ENCODE measurements at places on chromosomes 1 and 21.

GRCh38 chr1:88399690-88400089 is 284.4 kb upstream of the PKN2 start:
- DNase-seq = no peak

GRCh38 chr1:227362039-227362438 is 43.7 kb upstream of the CDC42BPA start:
- DNase-seq = no peak

DNA sequence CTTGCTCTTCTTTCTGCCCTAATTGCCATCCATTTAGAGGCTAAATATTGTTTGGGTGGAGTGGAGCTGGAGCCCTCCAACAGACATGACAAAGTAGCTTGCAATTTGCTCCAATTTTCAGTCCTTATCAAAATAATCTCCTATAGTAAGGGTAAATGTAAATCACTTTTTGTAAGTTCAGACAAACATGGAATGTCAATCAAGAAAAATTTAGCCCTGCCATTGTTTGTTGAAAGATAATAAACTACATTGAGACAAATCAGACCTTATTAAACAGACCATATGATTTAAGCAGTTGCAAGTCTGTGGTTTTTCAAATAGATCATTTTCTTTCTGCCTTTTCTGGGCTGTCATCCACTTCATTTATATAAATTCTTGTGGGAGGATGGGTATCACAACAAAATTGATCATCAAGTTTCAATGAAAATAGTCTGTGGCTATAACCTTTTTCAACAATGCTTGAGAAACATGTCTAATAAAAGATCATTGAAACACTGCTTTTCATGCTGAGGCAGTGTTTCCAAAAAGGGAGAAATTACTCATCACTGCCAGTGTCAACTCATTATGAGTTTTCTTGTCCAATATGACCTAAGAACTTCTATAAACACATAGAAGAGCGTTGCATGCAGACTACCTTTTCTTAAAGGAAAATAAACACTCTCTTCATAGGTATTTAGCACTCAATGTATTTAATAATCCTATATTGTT is 1152.0 kb upstream of the B3GALT2 start:
- no peak for DNase-seq

- DNase-seq = no peak
Measured at GRCh38 chr1:30641572-30642353, 81.6 kb downstream of the MATN1 start.

GRCh38 chr1:103496014-103496635 is 29.4 kb upstream of the RNPC3 start:
- DNase-seq = no peak

- DNase-seq = no peak
Measured at GRCh38 chr1:198880818-198881597, 242.2 kb downstream of the PTPRC start.

DNA sequence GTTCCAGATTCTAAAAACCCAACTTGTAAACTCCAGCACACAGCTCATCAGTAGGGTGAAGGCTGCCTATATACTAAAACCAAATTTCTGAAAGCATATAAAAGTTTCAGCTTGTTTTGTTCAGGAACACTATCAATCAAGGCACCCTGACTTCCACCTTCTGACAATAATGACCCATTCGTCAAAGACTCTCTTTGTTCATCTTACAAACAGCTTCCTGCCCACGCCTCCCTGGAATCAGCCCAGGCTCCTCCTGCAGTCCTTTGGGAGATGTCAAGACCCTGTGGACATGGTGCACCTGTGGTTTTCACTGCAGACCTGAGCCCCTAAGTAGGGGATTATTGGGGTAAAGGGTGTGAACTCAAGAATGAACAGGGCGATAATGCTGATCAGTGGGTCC is 178.9 kb upstream of the CAMK1G start:
- DNase-seq = no peak

- DNase-seq = peak; percentile 16
Measured at GRCh38 chr1:60949154-60949825, 133.1 kb upstream of the NFIA start.

DNA sequence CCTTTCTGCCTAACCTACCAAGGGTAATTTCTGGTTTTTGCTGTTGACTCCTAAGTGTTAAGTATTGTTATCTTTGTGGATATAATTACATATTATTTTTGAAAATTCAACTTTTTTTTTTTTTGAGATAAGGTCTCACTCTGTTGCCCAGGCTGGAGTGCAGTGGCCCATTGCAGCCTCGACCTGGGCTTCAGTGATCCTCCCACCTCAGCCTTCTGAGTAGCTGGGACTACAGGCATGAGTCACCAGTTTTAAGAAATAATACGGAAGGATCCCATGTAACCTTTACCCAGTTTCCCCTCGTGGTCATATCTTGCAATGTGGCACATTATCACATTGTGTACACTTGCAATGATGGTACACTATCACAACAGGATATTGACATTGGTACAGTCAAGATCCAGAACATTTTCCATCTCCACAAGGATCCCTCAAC is 3.1 kb downstream of the CHD1L start:
- DNase-seq = no peak

- DNase-seq = peak; percentile 57
Measured at GRCh38 chr1:218259800-218260199, 25.3 kb upstream of the RRP15 start.

DNA sequence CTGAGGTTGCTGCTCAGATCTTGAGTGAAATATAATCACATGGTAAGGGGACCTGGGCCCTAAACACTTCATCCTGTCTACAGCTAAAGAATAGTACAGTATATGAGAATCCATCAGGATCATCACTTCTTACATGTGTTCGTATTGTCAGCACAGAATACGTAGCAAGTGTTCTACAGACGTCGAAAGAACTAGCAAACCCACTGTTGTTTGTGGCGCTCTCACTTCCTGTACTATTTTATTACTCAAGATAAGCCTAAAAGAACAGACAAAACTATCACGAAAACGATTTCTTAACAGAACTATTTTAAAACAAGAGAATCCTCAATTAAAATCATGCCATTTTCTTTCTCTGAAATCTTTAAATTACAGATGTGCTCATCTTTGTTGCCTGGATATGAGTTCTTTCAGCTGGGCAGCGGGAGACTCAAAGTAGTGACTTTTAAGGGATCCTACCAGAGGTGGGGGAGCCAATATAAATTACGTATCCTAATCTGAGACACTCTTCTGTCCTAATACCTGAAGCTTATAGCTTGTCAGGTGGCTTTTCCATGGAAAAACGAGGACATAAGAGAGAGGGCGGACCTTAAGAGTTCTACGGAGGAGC is 724 bp downstream of the ST7L start:
- peak; percentile 72 for DNase-seq

DNA sequence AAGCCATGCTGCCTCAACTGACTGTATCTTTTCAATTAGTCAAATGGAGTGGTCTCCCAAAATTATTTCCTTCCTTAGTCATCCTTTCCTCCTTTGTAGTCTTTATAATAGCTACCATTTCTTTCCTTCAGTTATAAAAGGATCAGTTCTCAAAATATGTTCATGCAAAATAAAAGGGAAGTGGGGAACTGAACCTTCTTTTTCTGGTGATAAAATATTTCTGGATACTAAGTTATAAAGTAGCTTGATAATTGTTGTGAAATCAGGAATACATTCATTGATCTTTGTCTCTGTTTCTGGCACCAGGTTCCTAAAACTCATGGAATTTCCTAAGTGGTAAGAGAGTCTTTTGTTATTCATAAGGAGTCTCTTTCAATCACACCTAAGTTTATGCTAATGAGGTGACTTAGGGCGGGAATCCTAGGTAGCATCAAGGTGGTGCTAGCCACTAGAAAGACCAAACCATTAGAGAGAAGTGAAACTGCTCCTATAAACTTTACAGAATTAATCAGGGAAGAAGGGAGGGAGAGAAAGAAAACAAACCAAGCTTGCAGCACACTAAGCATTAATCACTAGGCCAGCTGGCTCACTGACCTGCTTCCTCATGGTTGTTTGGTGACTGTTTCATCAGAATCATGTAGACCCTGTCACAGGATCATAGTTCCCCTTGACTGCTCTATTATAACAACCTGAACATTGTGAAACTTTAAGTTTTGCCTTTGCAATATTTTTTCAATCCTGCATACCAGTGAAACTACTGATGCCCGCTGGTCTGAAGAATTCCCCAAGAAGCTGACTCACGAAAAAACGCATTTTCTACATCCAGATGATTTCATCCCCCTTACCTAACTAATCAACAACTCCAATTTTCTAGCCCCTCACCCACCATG is 161.6 kb upstream of the PTBP2 start:
- no peak for DNase-seq

DNA sequence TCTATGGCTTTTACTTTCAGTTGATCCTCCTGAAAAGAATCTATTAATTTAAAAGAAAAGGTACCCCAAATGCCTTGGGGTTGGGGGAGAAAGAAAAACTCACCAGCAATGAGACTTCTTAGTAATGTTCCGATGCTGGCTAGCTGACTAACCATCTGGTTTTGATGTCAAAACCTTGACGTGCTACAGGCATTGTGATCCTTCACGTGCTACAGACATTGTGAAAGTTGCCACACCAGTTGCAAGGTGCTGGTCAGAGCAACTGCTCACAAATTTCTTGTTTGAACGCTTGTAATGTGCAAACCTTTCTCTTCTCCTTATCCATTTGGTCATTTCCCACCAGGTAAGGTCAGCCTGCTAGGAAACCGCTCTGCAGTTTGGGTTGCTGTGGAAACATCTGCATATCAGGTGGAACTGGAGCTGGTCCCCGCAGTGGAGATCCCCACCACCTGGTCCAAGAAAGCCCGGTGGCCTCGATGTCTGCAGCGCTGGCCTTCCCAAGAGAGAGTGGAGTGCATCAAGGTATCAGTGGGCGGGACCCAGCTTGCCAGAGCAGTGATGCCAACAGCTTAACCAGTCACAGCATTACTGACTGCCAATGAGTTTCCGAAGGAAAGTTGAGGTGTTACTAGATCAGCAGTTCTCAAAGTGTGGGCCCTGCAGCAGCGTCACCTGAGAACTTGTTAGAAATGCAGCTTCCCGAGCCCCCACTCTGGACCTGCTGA is 16.1 kb downstream of the MAB21L3 start:
- DNase-seq = no peak

- DNase-seq = no peak
Measured at GRCh38 chr1:210516697-210517459, 188.2 kb downstream of the HHAT start.

DNA sequence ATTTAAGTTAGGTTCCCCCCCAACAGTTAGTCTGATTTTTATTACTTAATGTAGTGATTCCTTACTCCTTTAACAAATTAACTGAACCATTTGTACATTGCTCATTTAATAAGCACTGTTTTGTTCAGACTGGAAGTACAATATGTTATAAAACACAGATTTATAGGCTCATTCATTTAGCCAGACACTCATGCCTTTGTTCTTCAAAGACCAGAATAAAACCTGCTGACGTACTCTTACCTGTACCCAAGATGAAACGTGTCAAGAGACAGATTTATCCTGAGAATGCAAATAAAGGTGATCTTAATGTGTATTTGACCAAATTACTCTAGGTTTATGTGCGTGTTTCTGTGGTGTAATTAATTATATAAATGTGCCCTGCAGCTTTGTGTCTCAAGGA is 92.8 kb downstream of the INTS7 start:
- DNase-seq = no peak

- no peak for DNase-seq
Measured at GRCh38 chr1:225508538-225509375, 80.9 kb upstream of the LBR start.

- DNase-seq = no peak
Measured at GRCh38 chr1:186183219-186183618, 191.8 kb downstream of the TPR start.

- DNase-seq = no peak
Measured at GRCh38 chr1:7941437-7941793, 776 bp upstream of the TNFRSF9 start.

DNA sequence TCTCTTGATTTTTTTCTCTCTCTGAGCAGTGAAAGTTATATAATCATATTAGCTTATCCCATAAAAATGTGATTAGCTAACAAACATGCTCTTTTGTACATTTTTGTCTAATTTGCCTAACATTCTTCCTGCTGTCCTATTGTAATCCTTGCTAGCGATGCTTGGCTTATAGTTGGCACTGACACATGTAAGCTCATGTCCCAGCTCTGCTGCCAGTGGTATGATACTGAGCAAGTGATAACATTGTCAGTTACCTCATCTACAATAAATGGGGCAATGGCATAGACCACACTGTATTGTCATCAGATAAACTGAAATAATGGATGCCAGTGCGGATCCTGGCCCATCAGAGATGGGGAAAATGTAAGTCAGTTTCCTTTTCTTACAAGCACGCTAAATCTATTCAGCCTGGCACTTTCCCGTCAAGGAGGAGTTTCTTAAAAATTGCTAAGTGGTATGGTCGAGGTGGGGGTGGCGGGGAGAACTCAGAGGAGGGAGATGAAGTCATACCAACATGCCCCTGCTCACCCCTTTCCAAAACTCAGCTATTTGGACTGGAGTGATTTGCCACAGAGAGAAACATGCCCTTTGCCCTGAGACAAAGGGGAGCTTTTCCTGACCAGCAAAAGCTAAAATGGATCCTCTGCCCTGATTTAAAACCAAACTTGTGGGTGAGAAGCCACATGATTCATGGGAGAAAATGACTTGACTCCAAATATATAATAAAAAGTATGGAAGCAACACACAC is 1.3 kb downstream of the FYB2 start:
- no peak for DNase-seq

- DNase-seq = no peak
Measured at GRCh38 chr1:219120624-219121544, 52.8 kb upstream of the LYPLAL1 start.

- no peak for DNase-seq
Measured at GRCh38 chr1:243275316-243275715, 19.5 kb downstream of the SDCCAG8 start.

- DNase-seq = no peak
Measured at GRCh38 chr21:32456497-32456918, 44.0 kb downstream of the EVA1C start.

GRCh38 chr1:212816567-212817278 is 25.0 kb downstream of the TATDN3 start:
- DNase-seq = no peak

DNA sequence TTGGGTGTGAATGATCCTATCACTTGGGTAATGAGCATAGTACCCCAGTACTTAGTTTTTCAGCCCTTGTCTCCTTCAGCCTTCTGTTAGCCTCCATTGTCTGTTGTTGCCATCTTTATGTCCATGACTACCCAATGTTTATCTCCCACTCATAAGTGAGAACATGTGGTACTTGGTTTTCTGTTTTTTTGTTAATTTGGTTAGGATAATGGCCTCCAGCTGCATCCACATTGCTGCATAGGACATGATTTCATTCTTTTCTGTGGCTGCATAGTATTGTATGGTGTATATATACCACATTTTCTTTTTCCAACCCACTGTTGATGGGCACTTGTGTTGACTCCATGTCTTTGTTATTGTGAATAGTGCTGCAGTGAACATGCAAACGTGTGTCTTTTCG is 39.6 kb upstream of the GPR52 start:
- DNase-seq = no peak

GRCh38 chr1:86856196-86856595 is 57.7 kb downstream of the SELENOF start:
- DNase-seq = no peak

- DNase-seq = no peak
Measured at GRCh38 chr1:202088206-202088605, 34.5 kb upstream of the GPR37L1 start.

GRCh38 chr21:32206631-32207405 is 72.0 kb downstream of the MIS18A start:
- no peak for DNase-seq

GRCh38 chr21:33069994-33070743 is at the start of gene OLIG1:
OLIG1 (plus strand) TSS chr21:33070141; CDS start chr21:33070247, 106 bp downstream.
- DNase-seq = no peak
